ENCODE measurements at places on chromosomes 11 and 22.

GRCh38 chr22:36971341-36972125 is 47.7 kb downstream of the TST start:
- no peak for DNase-seq

- no peak for DNase-seq
Observed at GRCh38 chr22:31945443-31945855, 1.1 kb downstream of the YWHAH start.

DNA sequence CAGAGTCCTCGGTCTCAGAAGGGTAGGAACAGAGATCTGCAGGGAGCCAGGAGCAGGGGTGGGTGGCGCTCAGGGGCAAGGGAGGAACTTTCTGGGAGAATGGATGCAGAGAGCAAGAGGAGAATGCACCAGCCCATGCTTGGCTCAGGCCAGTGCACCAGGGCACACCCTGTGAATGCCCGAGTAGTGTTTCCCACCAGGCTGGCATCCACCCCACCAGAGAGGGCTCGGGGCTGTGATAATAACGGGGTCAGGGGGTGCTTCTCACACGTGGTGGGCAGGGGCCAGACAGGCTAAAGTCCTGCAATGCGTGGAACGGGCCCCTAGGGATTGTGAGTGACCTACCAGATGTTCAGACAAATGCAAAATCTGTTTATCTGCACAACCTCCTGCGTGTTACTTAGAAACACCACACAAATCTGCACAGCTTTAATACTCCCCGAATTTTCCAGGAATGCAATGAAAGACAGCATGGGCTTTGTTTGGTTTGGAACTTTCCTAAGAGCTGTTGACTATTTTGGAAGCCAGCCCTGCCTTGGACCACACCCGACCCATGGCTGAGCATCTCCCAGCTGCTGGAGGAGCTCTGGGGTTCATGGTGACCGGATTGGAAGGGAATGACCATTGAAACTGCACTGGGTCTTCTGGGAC is 368.3 kb downstream of the SHANK2 start:
- DNase-seq, result no peak

DNA sequence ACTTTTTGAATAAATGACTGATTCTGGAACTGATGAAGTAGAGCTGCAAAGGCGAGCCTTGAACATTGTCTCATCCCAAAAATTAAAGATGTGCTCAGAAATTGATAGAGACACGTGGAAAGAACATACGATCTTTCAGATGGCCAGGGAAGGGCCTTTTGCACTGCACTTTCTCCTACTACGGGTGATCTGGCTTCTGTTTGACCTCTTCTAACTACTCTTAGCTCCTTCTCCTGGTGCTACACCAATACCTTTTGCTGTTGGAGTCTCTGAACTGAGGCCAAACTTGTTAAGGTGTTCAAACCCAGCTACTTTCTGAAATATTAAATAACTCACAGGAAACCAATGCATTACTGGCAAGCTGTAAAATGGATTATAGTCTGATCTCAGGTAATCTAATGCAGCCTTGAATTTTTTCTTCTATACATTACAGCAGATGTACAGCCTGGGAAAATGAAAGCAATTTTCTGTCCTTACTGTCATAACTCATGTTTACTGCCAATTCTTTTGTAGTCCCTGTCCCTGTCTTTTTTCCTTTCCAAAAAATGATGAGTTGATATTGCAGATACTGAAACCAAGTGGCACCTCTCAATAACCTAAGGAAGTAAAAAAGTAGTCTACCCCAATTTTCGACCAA is 1086.1 kb upstream of the CNTN5 start:
- no peak for DNase-seq

GRCh38 chr11:111814557-111815320 is 48.5 kb upstream of the PPP2R1B start:
- no peak for DNase-seq

- DNase-seq, result no peak
Observed at GRCh38 chr22:29951791-29952413, 68.9 kb downstream of the MTMR3 start.

GRCh38 chr11:75773595-75774353 is 5.2 kb downstream of the DGAT2 start:
- no peak for DNase-seq

DNA sequence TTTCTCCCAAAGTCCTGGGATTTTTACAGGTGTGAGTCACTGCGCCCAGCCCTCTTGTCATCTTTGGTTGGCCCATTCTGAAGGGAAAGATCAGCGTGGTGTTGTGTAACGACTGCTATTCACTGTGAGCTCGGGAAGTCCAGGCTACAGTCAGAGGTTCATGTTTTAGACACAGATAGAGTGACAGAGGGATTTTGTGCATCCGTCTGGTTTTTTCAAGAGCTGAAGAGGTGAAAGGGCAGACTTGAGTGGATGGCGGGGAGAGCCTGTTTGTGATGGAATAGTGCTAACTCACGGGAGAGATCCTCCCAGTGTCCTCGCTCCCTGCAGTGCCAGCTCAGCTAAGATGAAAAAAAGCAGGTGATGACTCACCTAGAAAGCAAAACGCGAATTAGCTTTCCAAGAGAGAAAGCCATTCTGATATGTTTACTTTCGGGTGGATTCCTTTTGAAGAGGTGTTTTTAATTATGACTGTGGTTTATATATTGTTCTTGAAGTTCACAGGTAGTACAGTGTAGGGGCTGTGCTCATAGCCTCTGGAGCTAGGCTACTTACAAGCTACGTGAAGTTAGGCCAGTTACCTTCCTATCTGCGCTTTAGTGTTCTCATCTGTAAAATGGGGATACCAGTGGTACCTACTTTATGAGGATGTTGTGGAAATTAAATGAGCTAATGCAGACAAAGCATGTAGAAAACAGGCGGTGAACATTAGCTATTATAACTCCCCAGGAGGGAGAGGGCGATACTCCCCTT is 67.2 kb downstream of the C11orf91 start:
- DNase-seq, result no peak

DNA sequence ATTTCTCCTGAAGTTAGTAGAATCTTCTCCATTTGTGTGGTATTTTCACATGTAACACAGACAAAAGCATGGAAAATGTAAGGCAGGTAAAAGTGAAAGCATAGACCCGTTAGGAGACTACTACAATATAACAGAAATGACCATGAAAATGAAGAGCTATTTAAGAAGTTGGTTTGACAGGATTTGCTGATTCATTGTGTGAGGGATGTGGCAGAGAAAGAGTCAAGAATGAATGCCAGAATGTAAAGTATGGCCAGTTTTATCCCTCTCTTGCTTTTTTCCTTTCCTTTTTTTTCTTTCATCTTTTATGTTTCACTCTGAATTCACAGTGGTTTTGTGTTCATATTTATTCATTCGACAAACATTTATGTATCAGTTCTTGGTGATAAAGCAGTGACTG is 115.9 kb downstream of the ARFGAP2 start:
- DNase-seq, result no peak

GRCh38 chr11:32895471-32895870 is 2.9 kb downstream of the QSER1 start:
- DNase-seq, result no peak

GRCh38 chr11:35911616-35912165 is 32.2 kb upstream of the LDLRAD3 start:
- DNase-seq, result no peak

DNA sequence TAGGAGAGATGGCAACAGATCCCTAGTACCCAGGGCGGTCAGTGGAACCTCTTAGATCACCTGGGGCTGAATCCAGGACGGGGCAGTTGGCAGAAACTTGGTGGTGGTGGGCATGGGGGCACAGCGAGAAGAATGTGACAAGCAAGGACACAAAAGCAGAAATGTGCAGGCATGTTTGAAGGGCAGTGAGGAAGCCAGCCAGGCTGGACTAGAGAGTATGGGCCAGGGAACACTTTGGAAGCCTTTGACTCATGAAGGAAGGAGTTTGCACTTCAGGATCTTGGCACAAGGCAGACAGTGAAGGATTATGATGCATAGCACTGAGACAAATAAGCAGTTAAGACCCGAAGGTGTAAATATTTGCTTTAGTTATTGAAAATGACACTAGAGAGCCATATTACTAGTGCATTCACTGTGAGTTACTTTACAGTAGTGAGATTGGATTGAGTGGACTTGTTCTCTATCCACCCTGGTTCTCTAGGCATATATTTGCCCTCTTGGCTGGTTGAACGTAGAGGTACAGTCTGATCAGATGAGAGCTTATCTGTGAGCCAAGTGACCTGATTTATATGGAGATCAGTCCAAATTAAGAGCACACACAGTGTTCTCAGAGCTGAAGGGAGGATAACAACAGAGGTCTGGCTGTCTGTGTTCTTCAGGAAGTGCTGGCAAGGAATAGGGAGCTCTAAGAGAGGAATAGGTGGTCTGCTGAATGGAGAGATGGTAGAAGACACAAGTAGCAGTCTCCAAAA is 210.4 kb downstream of the SNX19 start:
- DNase-seq, result no peak

- DNase-seq, result no peak
Observed at GRCh38 chr11:49995565-49995964, 13.2 kb upstream of the OR4C12 start.

GRCh38 chr11:128905345-128906184 is 14.4 kb downstream of the KCNJ5 start:
- no peak for DNase-seq

DNA sequence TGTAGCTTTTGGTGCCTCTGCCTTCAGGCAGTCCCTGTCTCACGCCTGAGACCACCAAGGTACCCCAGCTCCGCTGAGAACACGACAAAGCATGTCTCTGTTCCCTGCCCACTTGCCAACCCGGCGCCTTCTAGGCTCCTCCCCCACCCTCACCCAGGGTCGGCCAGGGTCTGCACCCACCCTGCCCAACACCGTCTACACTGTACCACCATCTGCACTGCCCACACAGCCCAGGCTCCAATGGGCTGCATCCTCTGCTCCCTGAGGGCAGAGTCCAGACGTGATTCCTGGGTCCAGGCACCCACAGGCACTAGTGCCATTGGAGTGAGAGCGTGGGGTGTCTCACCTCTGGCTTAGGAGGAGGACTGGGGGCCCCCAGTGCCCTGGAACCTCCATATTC is 22.8 kb upstream of the ACR start:
- no peak for DNase-seq

DNA sequence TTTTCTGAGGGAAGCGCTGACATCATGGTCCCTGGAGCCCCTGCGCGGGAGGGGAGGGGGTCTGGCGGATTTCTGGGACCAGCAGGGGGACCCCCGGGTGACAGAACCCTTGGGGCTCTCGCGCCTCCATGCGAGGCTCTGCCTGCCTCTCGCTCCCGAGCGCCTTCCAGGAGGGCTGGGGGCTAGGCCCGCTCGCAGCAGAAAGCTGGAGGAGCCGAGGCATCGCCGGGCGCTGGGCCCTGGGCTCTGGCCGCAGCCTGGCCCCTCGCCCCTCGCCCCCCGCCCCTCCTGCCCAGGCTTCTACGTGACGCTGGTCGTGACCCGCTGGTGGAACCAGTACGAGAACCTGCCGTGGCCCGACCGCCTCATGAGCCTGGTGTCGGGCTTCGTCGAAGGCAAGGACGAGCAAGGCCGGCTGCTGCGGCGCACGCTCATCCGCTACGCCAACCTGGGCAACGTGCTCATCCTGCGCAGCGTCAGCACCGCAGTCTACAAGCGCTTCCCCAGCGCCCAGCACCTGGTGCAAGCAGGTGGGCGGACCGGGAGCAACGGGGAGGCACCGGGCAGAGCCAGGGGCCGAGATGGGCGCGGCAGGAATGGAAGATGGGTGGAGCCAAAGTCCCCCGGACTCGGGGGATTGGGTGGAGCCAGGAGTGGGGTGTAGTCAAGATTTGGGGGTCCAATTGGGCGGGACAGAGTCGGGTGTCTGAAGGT is 5.4 kb downstream of the BEST1 start:
- no peak for DNase-seq

DNA sequence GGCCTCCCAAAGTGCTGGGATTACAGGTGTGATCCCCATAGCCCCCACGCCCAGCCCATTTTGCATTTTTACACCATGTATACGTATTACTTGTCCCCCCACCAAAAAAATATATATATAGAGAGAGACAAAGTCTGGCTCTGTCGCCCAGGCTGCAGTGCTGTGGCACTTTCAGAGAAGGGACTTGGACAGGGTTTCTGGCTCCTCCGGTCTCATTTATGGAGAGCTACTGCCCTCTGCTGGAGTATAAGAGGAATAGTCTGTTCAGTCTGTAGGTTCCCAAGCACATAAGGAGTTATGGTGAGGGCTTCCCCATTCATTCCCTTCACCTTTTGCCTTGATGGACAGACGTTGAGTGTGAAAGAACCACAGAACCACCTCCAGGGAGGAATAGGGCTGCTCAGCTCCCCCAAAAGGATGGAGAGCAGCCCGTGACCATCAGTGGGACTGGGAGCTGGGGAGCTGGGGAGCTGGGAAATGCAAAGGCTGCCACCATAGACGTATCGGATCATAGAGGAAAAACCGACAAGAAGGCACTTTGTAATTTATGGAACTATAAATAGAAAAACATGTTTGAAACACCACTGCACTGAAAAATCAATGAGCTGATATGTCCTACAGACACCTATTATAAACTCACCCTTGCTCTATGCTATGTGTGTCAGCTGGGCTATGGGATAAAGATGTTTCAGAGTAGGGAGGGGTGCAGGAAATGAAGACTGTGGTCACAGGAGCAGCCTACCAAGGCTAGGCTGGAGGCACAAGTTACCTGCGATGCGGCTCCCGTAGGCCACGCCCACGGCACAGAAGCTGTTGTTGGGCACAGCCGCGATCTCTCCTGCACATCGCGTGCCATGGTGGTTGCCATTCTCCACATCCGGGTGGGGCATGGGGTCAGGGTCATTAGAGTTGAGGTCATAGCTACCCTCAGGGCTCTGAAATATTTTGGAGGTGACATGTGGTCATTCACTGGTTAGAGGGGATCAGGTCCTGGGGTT is 5.2 kb downstream of the PCSK7 start:
- no peak for DNase-seq

DNA sequence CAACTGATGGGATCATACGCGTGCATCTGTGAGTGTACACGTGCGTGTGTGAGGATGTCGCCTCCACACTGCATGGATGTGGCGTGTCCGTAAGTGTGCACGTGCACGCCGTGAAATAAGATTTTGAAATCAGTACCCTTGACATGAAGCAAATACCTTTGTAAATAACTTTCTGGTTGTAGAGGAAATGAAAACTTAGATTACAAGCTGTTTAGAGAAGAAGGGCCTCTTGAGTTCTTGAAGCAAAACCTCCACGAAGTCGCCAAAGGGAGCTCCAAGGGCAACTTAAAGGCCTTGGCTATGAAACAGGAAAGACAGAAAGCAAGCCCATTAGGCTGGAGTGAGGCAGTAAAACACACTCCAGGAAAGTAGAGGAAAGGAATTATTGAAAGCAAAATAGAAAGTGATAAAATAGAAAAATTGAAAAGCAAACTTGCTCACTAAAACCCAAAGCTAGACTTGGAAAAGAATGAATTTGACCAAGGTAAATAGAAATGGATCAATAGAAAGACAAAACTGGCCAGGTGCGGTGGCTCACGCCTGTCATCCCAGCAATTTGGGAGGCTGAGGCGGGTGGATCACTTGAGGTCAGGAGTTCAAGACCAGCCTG is 29.7 kb upstream of the TOLLIP start:
- no peak for DNase-seq

All from stimulated activated CD8-positive, alpha-beta memory T cell treated with anti-CD3 and anti-CD28 coated beads, Interleukin-15, amount 100 ng/mL, for 4 hours (primary cell).